Activated CD8-positive, alpha-beta T cell treated with anti-CD3 and anti-CD28 coated beads for 36 hours (primary cell): ENCODE measurements at places on chromosomes 5 and 9. TPM values are rescaled to one million over a fixed set of nuclear protein-coding genes. Genes with fewer than 3 reads are reported as not detected.
A peak's percentile ranks its signal among the peaks of the same experiment; 100 is the strongest.

DNA sequence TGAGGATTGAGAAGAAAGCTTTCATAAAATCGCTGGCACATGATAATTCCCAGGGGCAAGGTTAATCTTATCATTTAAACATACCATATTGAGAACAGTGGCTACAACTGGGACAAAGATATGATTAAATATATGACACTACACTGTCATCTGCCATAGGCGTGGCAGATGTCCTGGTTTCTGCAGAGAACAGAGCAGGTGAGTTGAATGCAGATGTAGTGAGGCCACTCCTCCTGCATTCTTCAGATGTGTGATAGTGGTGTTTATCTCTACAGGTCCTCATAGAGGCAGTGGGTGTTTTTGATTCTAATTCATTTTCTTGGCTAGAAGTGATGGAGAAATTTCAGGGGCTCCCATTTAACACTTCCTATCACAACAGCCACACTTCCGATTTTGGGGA, 237.0 kb upstream of the CDH9 start:
- no peak overlapping the region for H3K4me3 ChIP-seq
- H3K27me3 ChIP-seq, result no peaks in the 10 kb centered on the region
- DNase-seq, result no peak
- H3K4me1 ChIP-seq, result no peaks in the 10 kb centered on the region
- no peaks in the 10 kb centered on the region for H3K36me3 ChIP-seq

DNA sequence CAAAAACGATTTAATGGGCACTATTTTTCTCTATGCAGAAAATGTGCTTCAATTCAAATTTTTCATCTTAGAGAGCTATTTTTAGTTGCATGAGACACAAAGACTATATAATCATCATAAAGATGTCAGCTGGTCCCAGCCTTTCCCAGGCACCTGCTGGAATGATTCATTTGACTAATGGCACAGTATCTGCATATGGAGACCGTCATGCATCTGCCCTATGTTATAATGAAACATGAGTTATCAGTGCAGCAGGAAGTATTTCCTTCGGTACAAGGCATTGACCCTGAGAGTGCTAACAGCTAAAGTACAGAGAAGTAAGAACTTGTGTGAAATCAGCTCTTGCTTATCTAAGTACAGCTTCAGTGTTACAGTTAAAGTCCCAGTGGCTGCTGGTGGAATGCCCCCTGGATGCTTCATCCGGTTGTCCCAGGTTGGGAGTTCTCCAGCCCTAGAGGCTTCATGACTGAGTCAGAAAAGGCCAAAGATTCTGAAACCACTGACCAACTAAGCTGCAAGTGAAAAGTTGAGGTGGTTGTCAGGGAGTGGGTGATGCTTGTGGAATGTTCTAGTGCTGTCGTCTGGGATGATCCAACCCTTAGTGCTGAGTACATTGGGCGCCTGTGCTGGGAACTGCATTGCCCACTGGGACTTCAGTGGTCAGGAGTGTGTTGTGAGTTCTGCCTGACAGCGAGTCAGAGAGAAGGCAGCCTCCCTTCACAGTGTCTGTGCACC, 57.2 kb downstream of the MTRR start:
- H3K36me3 ChIP-seq, result no peaks in the 10 kb centered on the region
- no peak overlapping the region for H3K27ac ChIP-seq
- no peak for DNase-seq
- no peaks in the 10 kb centered on the region for H3K4me1 ChIP-seq
- H3K27me3 ChIP-seq, result peaks cover 7% of the 10 kb centered on the region

GRCh38 chr5:124590686-124591085, 155.8 kb downstream of the ZNF608 start:
- DNase-seq, result no peak
- peaks cover 6% of the 10 kb centered on the region for H3K27me3 ChIP-seq
- H3K4me1 ChIP-seq, result no peaks in the 10 kb centered on the region
- no peak overlapping the region for H3K4me3 ChIP-seq
- H3K27ac ChIP-seq, result no peak overlapping the region

DNA sequence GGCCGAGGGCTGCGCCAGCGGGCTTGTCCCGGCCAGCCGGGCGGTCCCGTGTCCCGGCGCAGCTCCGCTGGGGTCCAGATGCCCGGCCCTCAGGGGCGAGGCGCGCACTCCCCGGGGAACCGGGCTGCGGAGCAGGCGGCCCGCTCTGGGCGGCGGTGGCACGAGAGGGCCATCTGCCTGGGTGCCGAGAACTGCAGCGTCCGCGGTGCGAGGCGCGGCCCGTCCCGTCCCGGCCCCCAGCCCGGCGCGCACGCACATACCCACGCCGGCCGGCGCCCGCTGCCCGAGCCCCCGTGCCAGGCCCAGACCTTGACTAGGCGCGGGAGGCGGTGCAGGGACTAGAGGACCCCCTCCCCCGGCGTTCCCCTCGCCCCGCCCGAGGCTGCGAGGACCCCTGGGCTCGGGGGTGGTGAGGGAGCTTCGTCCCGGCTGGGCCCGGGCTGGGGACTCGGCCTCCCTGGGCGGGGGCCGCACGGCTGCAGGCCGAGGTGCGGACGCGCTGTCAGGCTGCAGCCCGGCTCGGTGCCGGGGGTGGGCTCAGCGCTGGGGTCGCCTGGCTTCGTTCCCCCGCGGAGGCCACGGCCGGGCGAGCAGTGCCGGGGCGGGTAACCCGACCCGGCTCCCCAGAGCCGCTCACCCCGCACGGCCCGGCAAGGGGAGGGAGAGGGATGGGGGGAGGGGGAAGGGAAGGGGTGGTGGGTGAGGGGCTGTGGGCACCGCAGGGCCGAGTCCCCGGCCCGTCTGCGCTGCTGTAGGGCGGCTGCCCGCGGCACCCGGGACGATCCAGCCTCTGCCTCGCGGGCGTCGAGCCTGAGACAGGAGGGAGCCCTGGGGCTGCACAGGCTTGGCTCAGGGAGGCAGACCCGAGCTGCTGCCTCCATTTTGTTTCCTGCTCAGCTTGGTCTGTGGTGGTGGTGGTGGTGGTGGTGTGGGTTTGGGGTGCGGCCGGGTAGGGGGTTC, 1.2 kb upstream of the NSD1 start:
- no peaks in the 10 kb centered on the region for H3K27me3 ChIP-seq
- peaks cover 46% of the 10 kb centered on the region for H3K4me1 ChIP-seq
- peak overlapping the region; percentile 46 for H3K27ac ChIP-seq
- H3K4me3 ChIP-seq, result peak overlapping the region; percentile 89

GRCh38 chr9:123712399-123712798, 217.5 kb downstream of the DENND1A start:
- H3K27ac ChIP-seq, result no peak overlapping the region
- DNase-seq, result no peak
- no peak overlapping the region for H3K4me3 ChIP-seq
- no peaks in the 10 kb centered on the region for H3K27me3 ChIP-seq
- peaks cover 2% of the 10 kb centered on the region for H3K36me3 ChIP-seq
- H3K4me1 ChIP-seq, result peaks cover 4% of the 10 kb centered on the region

DNA sequence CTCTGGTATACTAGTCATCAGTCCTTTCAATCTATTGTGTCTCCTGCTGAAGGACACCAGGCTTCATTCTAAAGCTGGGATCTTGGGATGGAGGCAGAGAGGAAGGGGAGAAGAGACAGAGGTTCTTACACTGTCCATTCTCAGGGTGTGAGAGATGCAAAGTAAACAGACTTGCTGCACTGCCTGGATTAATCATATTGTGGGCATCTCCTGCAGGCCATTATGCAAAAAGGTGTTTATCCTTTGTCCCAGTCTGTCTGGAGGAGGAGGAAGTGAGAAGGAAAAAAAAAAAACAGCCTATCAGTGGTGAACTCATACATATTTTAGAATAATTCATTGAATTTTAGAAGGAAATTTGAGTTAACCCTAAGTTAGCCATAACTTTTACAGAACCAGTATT, 92.9 kb upstream of the TNPO1 start:
- no peak overlapping the region for H3K4me3 ChIP-seq
- peaks cover 5% of the 10 kb centered on the region for H3K27me3 ChIP-seq
- no peaks in the 10 kb centered on the region for H3K36me3 ChIP-seq
- no peak overlapping the region for H3K27ac ChIP-seq
- no peaks in the 10 kb centered on the region for H3K4me1 ChIP-seq

- DNase-seq, result no peak
- no peak overlapping the region for H3K4me3 ChIP-seq
- H3K4me1 ChIP-seq, result no peaks in the 10 kb centered on the region
- H3K27me3 ChIP-seq, result no peaks in the 10 kb centered on the region
- H3K27ac ChIP-seq, result no peak overlapping the region
These were observed 17.4 kb downstream of the WDR31 start for GRCh38 chr9:113322671-113323070.

GRCh38 chr5:684751-685216, 8.4 kb downstream of the TPPP start:
- no peak overlapping the region for H3K4me3 ChIP-seq
- H3K4me1 ChIP-seq, result no peaks in the 10 kb centered on the region
- peaks cover 2% of the 10 kb centered on the region for H3K27me3 ChIP-seq
- no peak for DNase-seq
- H3K36me3 ChIP-seq, result no peaks in the 10 kb centered on the region
- no peak overlapping the region for H3K27ac ChIP-seq

DNA sequence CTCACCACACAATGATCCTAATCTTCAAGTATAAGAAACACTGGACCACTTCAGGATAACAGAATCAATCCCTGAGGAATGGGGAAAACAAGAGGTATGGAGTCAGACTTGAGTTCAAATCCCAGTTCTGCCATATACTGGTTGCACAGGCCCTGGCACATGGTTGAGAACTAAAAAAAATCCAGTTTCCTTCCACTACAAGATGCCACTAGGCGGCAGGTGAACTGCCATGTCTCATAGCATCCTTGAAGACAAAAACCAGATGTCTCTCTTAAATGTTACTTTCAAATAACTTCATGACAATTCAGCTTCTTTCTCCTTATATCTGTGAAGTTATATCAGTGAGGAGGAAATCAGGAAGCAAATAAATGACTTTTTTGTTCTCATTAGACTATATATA, 11.0 kb downstream of the DEPDC1B start:
- no peaks in the 10 kb centered on the region for H3K4me1 ChIP-seq
- H3K27me3 ChIP-seq, result no peaks in the 10 kb centered on the region
- peaks cover 3% of the 10 kb centered on the region for H3K36me3 ChIP-seq
- no peak overlapping the region for H3K27ac ChIP-seq
- H3K4me3 ChIP-seq, result no peak overlapping the region
- DNase-seq, result no peak

DNA sequence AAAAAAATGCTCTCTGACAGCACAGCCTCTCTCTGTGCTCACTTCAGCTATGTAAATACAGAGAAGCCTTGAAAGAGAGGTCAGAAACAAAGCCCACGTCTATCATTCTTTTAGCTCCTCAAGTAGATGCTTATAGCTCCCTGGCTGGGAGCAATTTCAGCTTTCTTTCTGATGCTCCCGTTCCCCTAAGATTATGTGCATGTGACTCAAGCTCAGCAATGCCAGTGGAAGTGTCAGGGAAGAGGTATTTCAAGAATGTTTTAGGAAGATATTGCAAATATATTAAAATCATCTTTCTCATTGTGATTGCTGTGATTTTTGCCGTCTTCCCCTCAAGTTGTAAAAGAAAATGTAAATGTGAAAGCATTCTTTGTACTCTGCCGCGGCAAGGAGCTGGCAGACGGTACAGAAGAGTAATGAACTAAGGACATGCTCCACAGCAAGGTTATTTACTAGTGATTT, 1353.7 kb upstream of the ACO1 start:
- peaks cover 4% of the 10 kb centered on the region for H3K4me1 ChIP-seq
- H3K4me3 ChIP-seq, result peak overlapping the region; percentile 13
- DNase-seq, result no peak
- peaks cover 3% of the 10 kb centered on the region for H3K27me3 ChIP-seq

GRCh38 chr9:37144762-37145161, 24.4 kb downstream of the ZCCHC7 start:
- peaks cover 42% of the 10 kb centered on the region for H3K4me1 ChIP-seq
- DNase-seq, result no peak
- no peaks in the 10 kb centered on the region for H3K27me3 ChIP-seq
- H3K36me3 ChIP-seq, result peaks cover 38% of the 10 kb centered on the region
- no peak overlapping the region for H3K4me3 ChIP-seq

- H3K4me3 ChIP-seq, result no peak overlapping the region
- H3K27ac ChIP-seq, result no peak overlapping the region
- peaks cover 8% of the 10 kb centered on the region for H3K4me1 ChIP-seq
- H3K36me3 ChIP-seq, result no peaks in the 10 kb centered on the region
- DNase-seq, result no peak
- peaks cover 12% of the 10 kb centered on the region for H3K27me3 ChIP-seq
These were observed 294.0 kb downstream of the SEC61B start for GRCh38 chr9:99515895-99516656.

DNA sequence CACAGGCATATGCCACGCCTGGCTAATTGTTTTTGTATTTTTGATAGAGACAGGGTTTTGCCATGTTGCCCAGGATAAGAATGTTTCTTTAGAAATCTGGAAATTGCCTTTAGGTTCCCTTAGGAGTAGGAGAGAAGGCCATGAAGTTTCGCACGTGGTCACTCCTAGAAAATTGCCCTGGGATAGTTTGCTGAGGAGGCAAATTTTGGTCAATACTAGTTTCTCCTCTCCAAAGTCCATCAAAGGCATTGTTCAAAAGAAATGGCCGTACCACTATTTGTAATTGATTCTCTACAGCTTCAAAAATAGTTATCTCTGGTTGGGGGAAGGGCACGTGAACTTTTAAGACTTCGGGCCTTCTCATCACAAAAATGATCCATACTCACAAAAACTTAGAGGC, 845 bp upstream of the SLC30A5 start:
- no peaks in the 10 kb centered on the region for H3K27me3 ChIP-seq
- peaks cover 16% of the 10 kb centered on the region for H3K36me3 ChIP-seq
- H3K4me3 ChIP-seq, result no peak overlapping the region
- H3K4me1 ChIP-seq, result peaks cover 19% of the 10 kb centered on the region

- peak overlapping the region; percentile 74 for H3K4me3 ChIP-seq
- peak overlapping the region; percentile 73 for H3K27ac ChIP-seq
- no peaks in the 10 kb centered on the region for H3K36me3 ChIP-seq
- DNase-seq, result no peak
- H3K27me3 ChIP-seq, result peaks cover 7% of the 10 kb centered on the region
These were observed 117.5 kb downstream of the SLC1A3 start for GRCh38 chr5:36723912-36724311.

Gene DAPK1
- 2.1 TPM for total RNA-seq

Gene PDE6A
- not detected for total RNA-seq

Gene PPP3R2
- not detected for total RNA-seq

Gene OLFML2A
- total RNA-seq, result not detected

Gene SLC31A2
- total RNA-seq, result 1.6 TPM

Gene SLC12A2
- 12.4 TPM for total RNA-seq

Gene PLCXD3
- total RNA-seq, result not detected

Gene ZDHHC11
- total RNA-seq, result 4.6 TPM

Gene TMEM167A
- total RNA-seq, result 78.6 TPM

Gene ANKRD18B
- total RNA-seq, result not detected

Gene SLC34A1
- 0.29 TPM for total RNA-seq
